ENCODE measurements at places on chromosomes 3 and 15.

GRCh38 chr3:145518639-145519038 is 642.3 kb downstream of the PLOD2 start:
- no peak for DNase-seq

GRCh38 chr3:89405176-89405575 is 297.8 kb downstream of the EPHA3 start:
- DNase-seq = no peak

DNA sequence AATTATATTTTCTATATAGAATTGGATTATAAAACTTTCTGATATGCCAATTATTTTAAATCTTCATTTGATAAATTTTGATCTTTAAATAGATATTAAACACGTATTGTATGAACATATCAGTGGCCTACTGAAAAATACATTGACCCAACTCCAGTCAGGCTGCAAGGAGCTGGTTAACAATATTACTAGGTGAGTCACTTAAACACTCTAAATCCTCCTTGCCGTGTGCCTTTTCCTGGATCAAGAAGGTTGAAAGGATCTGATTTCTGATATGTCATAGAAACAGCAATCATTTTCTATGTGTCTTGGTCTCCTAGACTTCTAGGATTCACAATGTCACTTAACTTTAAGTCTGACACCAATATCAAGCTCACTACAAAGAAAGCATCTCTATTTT is 123.2 kb downstream of the TP63 start:
- no peak for DNase-seq

- no peak for DNase-seq
Observed at GRCh38 chr3:58167431-58168351, 43.1 kb downstream of the DNASE1L3 start.

- DNase-seq = no peak
Observed at GRCh38 chr3:16300881-16301359, 35.9 kb downstream of the OXNAD1 start.

DNA sequence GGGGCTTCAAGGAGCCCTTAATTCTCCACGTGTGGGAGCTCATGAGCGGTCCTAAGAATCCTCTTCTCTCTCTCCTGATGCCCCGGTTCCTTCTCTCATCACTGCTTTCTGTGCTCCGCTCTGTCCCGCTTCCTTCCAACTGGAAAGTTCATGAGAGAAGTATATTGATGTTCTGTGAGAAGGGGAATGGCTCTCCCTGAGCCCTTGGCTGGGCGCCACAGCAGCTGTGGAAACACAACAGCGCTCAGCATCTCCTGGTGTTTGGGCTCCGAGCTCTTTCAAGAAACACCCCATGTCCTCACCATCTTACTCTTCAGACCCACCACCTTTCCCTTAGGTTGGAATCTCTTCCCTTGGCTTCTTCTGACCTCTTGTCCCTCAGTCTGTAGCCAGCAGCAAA is 161.7 kb downstream of the VGLL4 start:
- DNase-seq = no peak

DNA sequence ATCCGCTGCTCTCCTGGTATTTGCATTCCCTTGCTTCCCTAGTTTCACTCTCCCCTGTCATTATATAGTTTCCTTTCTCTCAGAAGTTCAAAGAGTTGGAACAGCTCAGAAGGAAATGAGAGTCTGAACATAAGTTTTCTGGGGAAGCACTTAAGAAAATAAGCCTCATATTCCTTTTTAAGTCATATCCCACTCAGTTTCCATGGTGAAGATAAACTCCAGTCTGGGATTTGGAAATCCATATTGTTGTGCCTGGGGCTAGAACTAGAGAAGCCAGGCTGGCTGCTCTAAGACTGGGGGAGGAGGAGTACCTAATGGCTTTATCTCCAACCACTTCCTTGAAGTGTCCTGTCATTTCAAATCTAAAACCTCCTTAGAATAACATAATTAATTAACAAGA is 134.2 kb upstream of the ALCAM start:
- no peak for DNase-seq

GRCh38 chr15:52290800-52291199 is 4.8 kb downstream of the MYO5C start:
- DNase-seq = no peak

- no peak for DNase-seq
Observed at GRCh38 chr3:138768125-138768524, 66.6 kb downstream of the PIK3CB start.

DNA sequence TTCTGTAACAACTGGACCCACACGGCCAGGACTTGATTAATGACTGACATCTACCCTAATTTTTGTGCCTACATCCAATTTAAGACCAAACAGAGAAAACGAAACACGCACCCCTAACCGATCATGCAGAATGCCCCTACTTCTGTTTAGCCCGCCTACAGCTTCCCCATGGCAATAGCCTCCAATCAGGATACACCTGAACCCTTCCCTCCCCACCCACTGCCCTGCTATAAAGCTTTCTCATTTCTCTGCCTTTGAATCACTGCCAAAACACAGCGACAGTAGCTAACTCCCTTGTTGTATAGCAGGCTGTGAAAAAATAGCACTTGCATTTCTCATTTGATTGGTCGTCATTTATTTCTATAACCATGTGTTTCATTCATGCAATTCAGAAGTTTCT is 45.2 kb upstream of the DPPA4 start:
- no peak for DNase-seq

DNA sequence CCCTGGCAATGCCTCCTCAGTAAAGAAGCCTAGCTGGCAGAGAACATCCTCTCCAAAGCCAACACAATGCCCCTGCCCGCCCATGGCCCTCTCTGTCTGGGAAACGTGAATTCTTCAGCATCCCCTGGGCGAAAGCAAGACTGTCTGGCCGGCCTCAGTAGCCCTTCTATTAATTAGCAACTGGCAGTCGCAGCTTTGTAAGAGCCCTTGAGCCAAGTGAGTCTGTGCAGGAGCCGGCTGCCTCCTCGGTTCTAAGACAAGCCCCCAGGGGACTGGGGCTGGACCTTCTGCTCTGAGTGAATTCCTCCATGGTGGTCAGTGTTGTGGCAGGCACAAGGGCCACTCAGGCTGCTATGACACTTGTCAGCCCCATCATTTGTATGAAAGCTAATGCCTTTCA is 7.4 kb downstream of the HCN4 start:
- DNase-seq = no peak

DNA sequence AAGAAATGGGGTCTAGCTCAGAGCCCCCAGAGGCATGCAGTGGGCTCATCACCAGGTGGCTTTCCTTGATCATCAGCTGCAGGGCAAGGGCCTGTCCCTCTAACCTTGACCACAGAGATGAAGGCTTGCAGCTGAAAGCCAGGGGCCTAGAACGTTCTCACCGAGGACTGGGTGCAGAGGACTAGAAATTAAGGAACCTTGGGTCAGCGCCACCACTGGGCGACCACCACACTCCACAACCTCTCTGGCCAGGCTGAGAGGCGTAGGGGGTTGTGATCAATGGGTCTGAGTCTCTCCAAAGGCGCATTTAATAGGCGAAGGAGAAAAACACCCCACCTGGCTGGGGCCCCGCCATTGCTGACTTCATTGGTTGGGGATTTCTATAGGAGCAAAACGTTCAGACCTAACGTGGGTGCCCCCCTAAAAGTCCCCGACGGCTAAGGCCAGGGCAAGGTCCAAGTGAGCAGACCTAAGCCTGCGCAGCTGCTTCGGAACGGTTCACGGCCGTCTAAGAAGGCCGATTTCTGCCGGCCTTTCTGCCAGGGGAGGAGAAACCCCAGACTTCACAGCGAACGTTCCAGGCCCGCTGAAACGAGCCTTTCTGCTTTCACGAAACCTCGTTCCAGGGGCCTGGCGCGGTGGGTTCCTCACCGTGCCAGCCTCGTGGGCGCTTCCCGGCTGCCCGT is 915 bp downstream of the BCL2L10 start:
- DNase-seq = no peak

GRCh38 chr15:101479342-101479845 is 10.1 kb downstream of the PCSK6 start:
- DNase-seq = peak; percentile 66

DNA sequence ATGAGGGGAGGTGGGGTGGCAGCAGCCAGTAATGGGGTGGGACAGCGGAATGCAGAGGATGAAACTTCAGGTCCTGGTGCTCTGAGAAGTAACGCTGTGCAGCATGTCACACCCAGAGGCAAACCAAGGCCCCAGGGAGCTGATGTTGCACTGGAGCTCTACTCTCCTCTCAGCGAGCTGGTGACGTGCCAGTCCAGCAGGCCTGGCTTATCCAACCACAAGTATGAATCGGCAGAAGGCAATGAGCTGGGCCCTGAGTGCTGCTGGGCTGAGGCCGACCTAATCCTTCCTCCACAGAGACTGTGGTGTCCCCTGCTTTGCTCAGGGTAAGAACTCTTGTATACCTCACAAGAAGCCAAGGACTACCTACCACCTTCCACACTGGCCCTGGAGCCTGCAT is 30.5 kb downstream of the CD86 start:
- DNase-seq = no peak

DNA sequence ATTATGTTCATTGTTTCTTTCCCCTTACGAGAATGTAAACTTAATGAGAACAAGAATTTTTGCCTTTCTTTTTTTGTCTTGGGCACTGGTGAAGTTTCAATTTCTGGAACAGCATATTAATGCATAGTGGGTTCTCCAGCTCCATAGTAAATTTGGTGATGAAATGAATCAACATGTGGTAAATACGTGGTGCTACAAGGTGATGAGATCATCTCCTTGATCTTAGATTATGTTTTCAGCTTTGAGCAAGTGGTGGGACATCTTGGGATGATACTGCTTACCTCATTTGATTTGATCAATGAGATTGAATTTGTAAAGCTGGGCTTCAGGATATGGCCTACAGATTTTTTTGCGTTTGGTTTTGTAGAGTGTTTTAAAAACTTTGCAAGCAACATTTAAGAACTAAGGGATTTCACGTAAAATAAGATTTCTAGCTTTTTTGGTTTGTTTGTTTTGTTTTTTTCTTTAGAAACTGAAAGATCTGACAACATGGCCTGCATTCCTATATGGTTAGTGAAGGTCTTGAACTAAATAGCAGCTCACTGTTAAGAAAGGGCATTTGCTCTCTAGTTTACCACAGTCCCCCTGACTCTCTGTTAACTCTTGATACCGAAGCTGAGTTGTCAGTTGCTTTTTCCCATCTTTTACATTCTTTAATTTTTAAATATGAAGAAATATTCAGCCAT is 45.6 kb downstream of the FNDC3B start:
- no peak for DNase-seq

DNA sequence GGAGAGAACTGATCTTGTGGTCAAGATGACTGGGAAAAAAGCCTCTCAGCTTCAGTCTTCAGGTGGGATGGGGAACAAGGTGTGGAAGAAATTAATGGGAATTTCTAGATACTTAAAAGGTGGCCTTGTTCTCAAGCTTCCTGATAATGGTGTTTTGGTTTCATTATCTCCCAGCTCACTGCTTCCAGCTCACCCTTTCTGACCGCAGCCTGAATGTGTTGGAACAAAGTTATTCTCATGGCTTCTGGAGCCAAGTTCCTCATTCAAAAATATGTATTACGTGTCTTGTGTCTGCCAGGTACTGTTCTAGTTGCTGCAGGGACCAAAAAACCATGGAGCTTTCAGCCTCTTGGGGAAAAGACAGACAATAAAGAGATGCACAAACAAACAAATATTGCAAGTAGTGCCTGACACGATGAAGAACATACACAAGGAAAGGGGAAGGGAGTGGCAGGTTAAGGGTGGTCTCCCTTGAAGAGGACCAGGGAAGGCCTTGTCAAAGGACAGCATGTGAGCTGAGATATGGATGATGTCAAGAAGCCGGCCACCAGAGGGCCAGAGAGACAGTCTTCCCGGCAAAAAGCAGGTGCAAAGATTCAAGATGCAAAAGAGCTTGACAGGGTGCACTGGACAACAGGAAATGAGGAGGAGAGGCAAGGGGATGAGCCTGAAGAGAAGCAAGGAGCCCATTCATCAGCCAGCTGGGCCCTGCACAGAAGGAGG is 35.5 kb downstream of the ARRDC4 start:
- no peak for DNase-seq

DNA sequence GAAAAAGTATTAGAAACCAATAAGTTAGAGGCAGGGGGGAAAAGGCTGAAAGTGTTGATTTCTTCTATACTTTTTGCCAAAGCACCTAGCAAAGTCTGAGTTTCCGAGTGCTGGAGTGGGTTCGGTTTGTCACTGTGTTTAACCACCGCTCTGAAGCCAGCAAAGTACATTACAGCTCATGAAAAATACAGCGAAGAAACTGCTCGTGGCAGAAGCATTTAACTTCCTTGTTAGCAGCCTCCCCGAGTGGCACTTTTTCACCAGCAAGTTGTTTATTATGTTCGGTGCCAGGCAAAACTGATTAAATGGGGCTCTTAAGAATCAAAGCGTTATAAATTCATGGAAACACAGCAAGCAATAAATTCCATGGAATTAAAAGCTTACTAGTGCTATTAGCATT is 313.6 kb downstream of the FOXP1 start:
- DNase-seq = no peak

- no peak for DNase-seq
Observed at GRCh38 chr15:45439521-45440260, 61.3 kb upstream of the GATM start.

DNA sequence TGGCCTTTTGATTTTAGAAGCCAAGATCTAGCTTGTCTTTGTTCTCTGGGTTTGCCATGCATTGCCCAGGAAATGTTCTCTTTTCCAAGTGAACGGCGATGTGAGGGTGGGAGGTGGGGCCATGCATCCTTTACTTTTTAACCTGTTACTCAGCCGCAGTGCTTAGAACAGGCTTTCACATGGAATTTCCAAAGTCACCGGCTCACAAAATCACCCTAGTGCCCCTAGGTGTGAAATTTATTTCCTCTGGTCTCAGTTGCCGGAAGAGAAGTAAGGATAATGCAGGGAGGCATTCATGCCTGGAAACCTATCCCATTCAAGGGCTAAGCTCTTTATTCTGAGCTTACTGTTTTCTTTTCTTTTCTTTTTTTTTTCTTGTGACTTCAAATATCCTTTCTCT is 93.2 kb downstream of the CACNA2D3 start:
- no peak for DNase-seq

DNA sequence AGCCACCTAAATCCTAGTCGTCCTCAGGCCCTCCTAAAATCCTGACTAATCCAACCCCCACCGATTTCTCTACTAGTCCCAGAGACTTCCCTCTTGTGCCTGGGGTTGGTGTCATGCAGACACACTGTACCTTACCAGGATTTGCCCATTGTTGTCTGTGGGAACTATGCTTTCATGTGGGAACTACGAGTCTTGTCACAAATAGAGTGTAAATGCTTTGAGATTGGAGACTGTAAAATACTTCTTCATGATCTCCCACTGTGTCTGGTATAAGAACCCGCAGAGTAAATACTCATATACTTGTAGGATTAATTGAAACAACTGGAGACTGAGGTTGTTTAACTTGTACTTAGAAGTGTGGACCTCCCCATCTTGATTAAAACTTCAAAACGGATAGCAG is 11.2 kb downstream of the B3GNT5 start:
- no peak for DNase-seq

- no peak for DNase-seq
Observed at GRCh38 chr3:110881069-110881468, 190.5 kb upstream of the NECTIN3 start.

DNA sequence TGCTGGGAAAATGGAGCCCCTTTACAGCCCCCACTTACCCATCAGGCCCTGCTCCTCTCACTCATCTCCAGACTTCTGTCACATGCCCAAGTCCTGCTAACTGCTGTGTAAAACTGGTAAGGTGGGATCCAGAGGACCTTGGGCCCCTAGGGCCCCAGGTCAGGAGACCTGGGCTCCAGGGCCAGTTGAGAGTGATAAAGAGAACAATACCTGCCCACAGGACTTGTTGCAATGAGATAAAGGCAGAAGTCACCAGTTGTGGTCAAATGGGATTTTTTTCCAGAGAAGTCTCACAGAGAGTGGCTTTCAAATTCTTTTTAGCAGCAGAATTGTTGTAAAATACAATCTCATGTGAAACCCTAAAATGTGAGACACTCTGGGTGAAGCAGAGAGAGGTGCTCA is 753 bp downstream of the FURIN start:
- no peak for DNase-seq
